ENCODE measurements at places on chromosomes 11 and 22.

- DNase-seq = no peak
Measured at GRCh38 chr11:295351-296170, 3.8 kb downstream of the IFITM5 start.

DNA sequence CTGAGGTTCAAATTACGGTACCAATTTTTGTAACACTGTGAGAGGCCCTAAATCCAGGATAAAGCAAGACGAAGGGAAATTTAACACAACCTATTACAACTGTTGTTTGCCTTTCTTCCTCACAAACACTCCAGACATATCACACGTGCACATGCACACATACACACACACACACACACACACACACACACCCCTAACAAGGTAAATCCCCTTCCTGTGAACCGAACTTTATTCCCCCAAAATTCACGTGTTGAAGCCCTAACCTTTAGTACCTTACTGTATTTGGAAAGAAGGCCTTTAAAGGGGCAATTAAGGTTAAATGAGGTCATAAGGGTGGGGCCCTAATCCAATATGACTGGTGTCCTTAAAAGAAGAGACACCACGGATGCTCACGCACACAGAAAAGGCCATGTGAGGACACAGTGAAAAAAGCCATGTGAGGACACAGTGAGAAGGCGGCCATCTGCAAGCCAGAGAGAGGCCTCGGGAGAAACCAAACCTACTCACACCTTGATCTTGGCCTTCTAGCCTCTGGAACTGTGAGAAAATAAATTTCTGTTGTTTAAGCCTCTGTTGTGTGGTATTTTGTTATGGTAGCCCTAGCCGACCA lies 1.8 kb downstream of the SERGEF start:
- DNase-seq = no peak

GRCh38 chr11:76062733-76063132 lies 143.6 kb downstream of the WNT11 start:
- no peak for DNase-seq

DNA sequence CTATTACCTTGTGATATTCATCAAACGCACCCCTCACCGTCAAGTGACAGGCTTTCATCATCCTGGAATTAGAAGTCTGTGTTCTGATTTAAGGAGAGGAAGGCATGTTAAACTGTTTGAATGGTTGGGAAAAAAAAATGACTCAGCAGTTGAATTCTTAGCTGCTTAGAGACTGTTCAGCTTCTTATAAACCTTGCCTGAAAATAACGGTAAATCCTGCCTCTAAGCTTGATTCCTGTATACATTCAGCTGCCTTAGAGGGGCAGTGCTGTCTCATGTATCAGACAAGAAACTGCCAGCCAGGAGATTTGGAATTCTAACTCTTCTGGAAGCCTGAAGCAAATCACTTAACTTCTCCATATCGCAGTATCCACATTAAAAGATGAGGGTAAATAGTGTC lies 437.4 kb downstream of the JRKL start:
- DNase-seq = no peak

Measured in T follicular helper cell (primary cell).